Psoas muscle (tissue), 8 donors: ENCODE measurements at places on chromosomes 11 and 22. TPM values are rescaled to one million over a fixed set of nuclear protein-coding genes. Genes with fewer than 3 reads are reported as not detected.

GRCh38 chr11:65210748-65211147 is 29.0 kb downstream of the CAPN1 start:
- DNase-seq, result no peak

DNA sequence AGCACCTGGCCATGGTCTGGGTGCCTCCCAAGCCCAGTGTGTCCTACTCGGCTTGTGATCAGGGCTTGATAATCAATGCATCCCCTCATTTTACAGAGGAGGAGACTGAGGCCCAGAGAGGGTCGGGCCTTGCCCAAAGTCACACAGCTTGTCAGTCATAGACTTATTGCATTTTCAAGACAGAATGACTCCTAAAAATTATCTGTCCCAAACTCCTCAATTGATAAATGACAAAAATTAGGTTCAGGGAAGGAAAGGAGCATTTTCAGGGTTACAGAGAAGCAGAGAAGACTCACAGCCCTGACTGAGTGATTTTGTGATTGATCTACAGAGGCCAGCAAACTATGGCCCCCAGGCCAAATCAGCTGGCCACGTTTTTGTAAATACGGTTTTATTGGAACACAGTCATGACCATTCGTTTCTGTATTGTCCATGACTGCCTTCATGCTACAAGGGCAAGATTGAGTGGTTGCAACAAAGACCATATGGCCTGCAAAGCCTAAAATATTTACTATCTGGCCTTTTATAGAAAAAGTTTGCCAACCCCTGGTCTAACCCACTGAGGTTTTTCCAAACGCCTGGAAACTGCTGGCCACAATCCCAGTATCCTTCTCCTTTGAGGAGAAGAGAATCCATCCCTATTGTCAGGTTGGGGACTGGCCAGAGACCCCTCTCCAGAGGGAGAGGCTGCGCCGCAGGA is 35.1 kb upstream of the NAV2 start:
- no peak for DNase-seq

DNA sequence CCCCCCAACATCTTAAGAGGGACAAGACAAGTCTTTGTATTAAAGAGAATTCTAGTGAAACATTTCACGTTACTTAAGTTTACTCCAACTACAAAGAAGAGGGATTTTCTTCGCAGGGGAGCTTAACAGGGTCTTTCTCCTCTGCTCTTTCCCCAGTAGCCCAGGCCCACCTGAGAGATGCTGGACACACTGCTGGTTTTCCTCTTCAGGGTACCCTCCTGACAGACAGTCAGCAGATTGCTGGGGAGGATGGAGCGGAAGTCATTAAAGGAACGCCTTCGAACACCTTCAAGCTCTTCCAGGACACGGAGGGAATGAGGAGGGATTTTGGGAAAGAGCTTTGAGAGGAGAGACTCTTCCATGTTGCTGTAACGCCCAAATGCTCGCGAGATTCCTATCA is 39.1 kb downstream of the PI4KA start:
- DNase-seq, result no peak

DNA sequence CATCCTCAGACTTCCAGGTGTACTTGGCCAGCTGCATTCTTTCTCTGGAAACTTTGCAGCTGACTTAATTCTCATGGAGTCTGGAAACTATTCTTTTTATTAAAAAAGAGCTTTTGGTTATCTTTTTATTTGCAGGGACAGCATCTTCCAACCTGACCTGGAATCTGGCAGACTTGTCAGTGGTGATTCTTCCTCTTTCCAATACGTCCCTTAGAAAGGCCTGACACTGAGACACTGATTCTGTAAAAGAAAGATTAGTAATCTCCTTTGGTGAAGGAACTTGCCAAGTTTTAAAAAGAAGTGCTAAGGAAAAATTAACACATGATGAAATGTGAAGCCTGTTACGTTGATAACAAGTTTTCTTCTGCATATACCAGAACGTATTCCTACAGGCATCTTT is 440.9 kb upstream of the RAG2 start:
- no peak for DNase-seq

- no peak for DNase-seq
Observed at GRCh38 chr11:11016068-11016467, 158.2 kb upstream of the ZBED5 start.

DNA sequence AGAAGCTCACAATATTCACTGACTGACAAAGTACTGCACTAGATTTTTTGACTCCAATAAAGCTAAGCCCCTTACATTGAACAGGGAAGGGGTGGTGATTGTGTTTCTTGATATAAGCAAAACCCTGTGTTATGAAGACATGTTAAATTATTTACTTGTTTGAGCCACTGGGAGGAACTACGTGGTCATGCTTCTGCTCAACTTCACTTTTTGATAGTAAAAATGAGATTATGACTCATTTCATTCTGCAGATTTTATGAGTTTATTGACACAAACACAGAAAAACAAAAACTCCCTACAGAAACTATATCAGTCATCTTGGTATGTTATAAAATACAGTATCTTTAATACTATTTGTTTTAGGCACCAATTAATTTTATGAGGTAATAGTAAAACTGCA is 124.7 kb downstream of the CADM1 start:
- DNase-seq, result no peak

DNA sequence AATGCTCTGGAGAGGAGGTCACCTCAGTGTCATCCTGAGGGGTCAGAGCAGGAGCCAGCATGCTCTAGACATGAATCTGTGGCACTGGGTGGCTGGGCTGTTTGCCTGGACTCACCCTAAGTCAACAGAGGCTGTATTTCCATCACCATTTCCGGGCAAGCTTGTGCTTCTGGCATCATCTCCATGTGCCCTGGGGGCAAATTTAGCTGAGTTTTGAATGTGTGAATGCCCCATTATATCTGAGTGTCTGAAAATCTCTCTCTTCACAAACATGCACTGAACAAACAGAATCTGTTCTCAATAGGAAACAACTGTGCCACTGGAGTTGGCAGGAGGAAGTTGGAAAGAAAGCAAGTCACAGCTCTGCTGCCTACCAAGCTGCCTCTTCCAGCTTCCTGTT is 356.2 kb downstream of the GRM5 start:
- DNase-seq, result no peak

- DNase-seq, result no peak
Observed at GRCh38 chr22:36552289-36552688, 23.3 kb upstream of the EIF3D start.

GRCh38 chr22:30357650-30358215 is 926 bp downstream of the CCDC157 start:
- no peak for DNase-seq

DNA sequence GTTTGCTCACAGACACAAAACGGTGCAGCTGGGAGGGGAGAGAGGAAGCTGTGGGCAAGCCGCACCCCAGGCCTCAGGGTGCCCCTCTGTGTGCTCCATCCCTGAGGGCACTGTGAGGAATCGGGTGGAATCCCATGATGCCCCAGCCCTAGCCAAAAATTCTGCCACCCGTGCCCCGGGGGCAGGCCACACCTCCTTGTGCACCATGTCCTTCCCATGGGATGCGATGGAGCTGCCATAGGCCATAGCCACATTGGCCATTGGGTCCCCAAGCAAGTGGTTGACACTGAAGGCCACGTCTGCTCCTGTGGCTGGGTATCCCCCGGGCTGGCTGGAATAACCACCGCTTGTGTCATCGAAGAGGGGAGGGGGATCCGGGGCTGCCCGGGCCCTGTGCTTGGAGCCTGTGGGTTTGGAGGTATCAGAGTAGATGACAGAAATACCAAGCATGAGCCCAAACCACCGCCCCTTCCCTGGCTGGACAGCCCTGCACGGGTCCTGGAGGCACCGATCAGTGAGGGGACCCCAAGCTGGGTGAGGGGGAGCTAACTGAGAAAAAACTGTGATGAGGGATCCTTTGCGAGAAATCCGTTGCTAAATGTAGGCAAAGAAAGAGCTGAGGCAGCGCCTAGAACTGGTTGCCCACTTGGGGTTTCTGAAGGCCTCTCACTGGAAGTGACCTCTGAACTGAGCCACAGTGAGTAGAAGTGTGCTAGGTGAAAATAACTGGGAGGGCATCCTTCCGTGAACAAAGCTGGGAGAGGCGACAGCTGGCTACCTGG is 863 bp downstream of the YIF1A start:
- DNase-seq, result no peak

DNA sequence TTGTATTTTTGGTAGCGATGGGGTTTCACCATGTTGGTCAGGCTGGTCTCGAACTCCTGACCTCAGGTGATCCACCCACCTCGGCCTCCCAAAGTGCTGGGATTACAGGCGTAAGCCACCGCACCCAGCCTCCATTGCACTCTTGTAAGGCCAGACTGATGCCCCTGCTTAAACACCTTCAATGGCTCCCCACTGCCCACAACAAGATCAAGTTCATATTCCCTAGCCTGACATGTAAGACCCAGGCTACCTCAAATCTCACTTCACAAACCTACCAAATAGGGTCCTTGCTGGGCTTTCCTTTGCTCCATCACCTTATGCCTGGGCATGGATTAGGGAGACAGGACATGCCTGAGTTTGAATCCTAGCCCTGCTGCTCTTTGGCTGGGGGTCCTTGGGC is 13.1 kb downstream of the UQCR10 start:
- DNase-seq, result no peak

Gene HORMAD2
- total RNA-seq, result not detected

Gene CLCF1
- total RNA-seq, result 0.95 TPM

Gene OR6T1
- total RNA-seq, result not detected

Gene NPAT
- total RNA-seq, result 5.1 TPM

Gene IFITM10
- 6.1 TPM for total RNA-seq

Gene JAM3
- total RNA-seq, result 12.7 TPM

Gene VPREB1
- total RNA-seq, result not detected

Gene OR51G1
- not detected for total RNA-seq

Gene MS4A12
- not detected for total RNA-seq

Gene LARGE2
- not detected for total RNA-seq

Gene ARHGAP20
- 1.2 TPM for total RNA-seq

Gene APOBEC3H
- not detected for total RNA-seq

Gene NUDT22
- total RNA-seq, result 59.3 TPM

Gene TSSK2
- 0.32 TPM for total RNA-seq

Gene TMEM191B
- not detected for total RNA-seq

Gene MIOX
- not detected for total RNA-seq
